ENCODE measurements at places on chromosomes 4 and X.

DNA sequence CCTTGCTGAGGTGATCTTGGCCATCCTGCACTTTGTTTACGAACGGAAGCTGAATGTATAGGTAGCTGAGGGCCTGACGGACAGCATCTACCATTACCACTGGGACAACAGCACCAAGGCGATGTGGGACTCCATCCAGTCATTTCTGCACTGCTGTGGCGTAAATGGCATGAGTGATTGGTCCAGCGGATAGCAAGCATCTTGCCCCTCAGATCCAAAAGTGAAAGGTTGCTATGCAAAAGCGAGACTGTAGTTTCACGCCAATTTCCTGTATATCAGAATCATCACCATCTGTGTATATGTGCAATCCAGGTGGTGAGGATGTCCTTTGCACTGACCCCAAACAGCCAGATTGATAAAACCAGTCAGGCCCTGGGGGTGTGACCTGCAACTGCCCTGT lies 4.2 kb upstream of the PYURF start:
- DNase-seq: no peak

GRCh38 chrX:38574858-38575257 lies 13.5 kb downstream of the TSPAN7 start:
- DNase-seq: no peak

GRCh38 chr4:3310301-3311094 lies 17.7 kb downstream of the RGS12 start:
- DNase-seq: no peak

GRCh38 chr4:1500231-1500965 lies 94.2 kb upstream of the NKX1-1 start:
- DNase-seq: no peak

- peak; percentile 5 for DNase-seq
Observed at GRCh38 chr4:141078871-141079270, 54.4 kb downstream of the RNF150 start.

- DNase-seq: peak; percentile 1
Observed at GRCh38 chr4:131974730-131975129, 1174.4 kb upstream of the PCDH10 start.

DNA sequence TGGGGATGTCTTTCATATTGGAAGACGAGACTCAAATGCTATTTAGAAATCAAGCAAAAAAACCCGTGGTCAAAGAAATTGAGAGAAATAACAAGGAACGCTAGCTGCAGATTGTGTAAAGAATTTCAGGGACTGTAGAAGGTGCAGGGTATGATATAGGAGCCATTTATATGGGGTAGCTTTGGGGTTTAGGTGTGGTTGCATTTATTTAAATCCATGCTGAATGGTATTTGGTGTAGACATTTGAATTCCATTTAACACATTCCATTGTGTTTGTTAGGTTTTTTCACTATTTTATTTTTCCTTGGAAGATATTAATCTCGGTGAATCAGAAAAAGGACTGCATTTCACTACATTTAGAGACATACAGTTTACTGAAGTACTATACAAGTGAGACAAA lies 341.0 kb upstream of the GALNTL6 start:
- DNase-seq: no peak

GRCh38 chrX:153927922-153928760 lies 2.1 kb upstream of the ARHGAP4 start:
- peak; percentile 98 for DNase-seq

- DNase-seq: no peak
Observed at GRCh38 chr4:182616476-182616875, 300.7 kb downstream of the DCTD start.

DNA sequence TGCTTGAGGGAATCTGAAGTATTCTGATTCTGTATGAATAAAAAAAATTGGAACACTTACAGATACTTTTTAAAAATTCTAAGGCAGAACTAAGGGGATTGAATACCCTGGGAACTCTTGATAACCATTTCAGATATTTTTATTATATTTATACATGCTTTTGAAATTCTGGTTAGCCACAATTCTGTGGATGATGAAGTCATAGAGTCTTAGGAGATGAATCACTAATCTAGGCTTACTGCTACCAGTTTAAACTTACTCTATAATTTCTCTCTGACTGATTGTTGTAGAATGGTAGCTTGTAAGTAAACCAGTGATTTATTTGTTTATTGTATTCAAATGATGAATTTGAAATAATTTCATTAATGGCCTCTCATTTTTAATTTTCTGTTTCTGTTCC lies 11.4 kb upstream of the SLAIN2 start:
- DNase-seq: peak; percentile 88

DNA sequence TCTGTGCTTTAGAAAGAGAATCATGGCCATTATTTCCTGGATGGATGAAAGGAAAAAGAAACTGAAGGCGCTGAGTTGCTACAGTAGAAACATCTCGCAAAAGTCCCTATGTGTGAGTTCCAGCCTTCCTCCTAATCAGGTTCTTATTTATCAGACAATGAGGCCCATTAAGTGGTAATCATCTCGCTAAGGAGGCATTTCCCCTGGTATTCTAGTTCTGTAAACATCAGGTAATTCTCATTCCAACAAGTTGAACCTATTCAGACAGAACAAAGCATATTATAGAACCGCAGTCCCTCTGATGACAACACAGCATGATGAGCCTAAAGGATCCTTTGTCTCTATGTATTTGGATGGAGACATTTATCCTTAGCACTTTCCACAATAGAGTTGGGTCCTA lies 205.7 kb upstream of the MAOA start:
- no peak for DNase-seq

- no peak for DNase-seq
Observed at GRCh38 chr4:75702919-75703411, 21.4 kb upstream of the USO1 start.

DNA sequence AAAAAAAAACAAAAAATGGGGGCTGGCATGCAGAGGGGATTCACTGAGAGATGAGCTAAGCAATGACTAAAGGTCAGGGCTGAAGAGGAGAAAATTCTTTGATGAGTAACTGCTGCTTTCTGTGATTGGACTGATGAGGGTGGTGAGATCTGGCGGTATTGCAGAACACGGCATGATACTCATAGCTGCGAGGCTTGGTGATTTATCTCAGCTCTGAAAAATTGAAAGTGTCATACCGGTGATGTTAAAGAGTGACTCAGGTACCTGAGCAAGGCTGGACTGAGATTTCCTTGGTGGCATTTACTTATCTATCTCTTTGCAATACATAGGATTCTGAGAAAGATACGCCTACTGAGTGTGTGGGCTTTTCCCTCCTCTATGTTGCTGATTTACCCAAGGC lies 204.1 kb upstream of the DDX53 start:
- peak; percentile 36 for DNase-seq

GRCh38 chr4:83093060-83093640 lies 21.4 kb downstream of the PLAC8 start:
- DNase-seq: no peak

DNA sequence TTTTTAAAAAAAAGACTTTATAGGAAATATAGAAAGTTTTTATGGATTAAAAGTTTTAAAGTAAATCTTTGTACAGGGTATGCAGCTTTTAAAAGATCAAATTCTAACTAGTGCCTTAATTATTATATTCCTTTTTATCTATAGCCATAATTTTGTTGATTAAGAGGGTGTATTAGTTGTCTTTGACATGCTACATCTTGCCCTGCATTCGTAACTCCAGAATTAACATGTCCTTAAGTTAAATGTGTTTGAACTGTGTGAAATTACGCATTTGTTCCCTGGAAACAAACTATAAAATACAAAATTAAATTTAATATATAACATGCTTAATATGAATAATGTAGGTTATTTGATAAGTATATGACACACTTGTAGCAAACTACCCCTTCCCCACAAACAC lies 66.3 kb downstream of the PTPN13 start:
- DNase-seq: no peak

GRCh38 chr4:80407246-80407645 lies 71.7 kb downstream of the CFAP299 start:
- DNase-seq: peak; percentile 92

- peak; percentile 66 for DNase-seq
Observed at GRCh38 chr4:172758586-172759340, 409.8 kb upstream of the GALNT7 start.

DNA sequence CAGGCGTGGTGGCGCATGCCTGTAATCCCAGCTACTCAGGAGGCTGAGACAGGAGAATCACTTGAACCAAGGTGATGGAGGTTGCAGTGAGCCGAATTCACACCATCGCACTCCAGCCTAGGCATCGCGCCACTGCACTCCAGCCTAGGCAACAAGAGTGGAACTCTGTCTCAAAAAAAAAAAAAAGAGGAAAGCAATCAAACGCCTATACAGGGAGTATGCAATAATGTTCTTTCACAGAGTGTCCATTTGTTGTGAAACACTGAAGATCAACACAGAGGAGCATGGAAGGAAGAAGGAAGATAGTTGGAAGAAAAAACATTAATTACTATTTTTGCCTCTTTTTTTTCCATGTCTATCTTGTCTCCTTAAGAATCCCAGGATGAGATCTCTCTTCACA lies 113.4 kb downstream of the FBXO8 start:
- no peak for DNase-seq

DNA sequence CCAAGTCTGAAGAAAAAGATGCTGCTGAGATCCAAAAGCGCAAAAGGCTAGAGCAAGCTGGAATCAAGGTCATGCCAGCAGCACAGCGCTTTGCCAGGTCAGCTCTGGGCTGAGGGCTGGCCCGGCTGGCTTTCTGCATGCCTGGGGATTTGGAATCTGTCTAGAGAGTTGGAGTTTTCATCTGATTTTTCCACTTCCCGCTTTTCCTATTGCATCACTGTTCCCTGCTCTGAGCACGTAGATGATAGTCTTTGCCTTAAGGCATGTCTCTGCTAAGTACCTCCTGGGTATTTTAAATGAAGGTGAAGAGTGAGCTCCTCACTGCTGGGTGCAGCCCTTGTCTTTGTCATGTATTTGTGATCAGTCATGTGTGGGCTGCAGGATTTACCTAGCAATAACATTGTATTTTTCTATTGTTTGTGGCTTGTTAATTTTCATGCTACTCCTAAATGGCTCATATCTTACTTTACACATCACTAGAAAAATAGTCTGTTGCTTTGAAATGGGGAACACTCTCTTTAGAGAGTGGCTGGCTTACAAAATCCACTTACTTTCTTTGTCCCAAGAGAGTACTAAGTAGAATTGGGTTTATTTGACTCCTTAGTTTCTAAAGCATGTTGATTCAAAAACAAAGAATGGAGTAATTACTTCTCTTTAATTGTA lies 82.8 kb downstream of the LIMCH1 start:
- no peak for DNase-seq

- DNase-seq: no peak
Observed at GRCh38 chr4:106614441-106614840, 245.9 kb upstream of the GIMD1 start.

DNA sequence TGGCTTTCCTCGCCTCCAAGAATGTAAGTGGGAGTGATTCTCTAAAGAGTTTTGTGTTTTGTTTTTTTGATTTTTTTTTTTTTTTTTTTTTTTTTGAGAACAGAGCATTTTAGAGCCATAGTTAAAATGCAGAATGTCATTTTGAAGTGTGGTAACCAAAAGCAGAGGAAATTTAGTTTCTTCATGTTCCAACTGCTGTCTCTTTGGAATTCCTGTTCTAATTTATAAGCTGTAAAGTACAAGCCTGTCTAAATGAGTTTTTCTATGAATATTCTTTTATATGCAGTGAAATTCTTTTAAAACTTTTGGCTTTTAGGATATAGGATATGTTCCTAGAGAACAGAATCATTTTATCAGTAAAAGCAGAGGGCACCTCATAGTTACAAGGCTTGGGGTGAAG lies 74.2 kb downstream of the KIT start:
- DNase-seq: no peak

- peak; percentile 77 for DNase-seq
Observed at GRCh38 chr4:38099908-38100407, 139.8 kb downstream of the PTTG2 start.

- no peak for DNase-seq
Observed at GRCh38 chr4:175106301-175106700, 188.1 kb downstream of the ADAM29 start.

- peak; percentile 96 for DNase-seq
Observed at GRCh38 chr4:170423137-170423536, 333.4 kb upstream of the AADAT start.

- no peak for DNase-seq
Observed at GRCh38 chr4:119039160-119039559, 96.5 kb upstream of the MYOZ2 start.

- DNase-seq: no peak
Observed at GRCh38 chr4:70759627-70760026, 37.9 kb downstream of the RUFY3 start.

DNA sequence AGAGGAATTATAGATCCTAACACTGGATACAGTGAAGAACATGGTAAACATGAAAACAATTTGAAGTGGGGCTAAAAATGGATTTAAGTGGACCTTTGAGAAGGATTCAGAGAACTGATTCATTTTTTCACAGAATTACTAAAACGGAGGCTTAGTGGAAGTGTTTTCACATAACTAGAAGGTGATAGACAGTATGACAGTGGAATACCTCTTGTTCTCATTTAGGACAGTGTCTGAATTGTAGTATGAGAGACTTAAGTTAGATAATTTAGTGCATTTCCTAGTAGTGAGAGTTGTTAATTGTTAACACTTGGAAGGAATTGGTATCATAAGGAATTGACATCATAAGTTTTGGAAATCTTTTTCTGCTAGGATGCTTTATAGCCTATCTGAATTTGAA lies 64.1 kb downstream of the FIP1L1 start:
- DNase-seq: no peak

- DNase-seq: no peak
Observed at GRCh38 chr4:83221897-83222441, 62.6 kb downstream of the COQ2 start.

DNA sequence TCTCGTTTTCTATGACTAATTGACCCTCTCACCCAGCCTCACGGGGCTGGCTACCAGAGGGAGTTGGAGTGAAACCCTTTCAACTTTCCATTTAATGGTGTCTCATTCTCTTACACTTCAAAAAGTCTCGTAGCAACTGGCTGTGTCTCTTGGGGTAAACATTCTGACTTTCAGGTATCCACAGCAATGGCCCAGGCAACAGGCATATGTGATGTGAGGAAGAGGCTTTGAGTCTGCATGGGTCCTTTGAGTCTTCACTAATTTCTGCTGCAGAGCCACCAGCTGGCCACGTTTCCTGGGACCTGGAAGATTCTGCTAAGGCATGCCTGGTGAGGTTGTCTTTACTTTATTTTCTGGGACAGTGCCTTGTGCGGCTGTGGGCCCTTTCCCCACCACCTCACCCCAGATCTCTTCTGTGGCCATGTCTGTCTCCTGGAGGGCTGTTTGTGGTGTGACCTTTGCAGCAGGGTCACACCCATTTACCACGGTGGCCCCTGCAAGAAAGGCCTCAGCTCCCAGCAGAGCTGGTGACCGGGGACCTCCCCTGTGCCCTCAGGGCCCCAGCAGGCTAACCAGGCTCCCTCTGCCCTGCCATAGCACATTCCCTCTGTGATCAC lies 112.5 kb upstream of the FRG1 start:
- DNase-seq: no peak

DNA sequence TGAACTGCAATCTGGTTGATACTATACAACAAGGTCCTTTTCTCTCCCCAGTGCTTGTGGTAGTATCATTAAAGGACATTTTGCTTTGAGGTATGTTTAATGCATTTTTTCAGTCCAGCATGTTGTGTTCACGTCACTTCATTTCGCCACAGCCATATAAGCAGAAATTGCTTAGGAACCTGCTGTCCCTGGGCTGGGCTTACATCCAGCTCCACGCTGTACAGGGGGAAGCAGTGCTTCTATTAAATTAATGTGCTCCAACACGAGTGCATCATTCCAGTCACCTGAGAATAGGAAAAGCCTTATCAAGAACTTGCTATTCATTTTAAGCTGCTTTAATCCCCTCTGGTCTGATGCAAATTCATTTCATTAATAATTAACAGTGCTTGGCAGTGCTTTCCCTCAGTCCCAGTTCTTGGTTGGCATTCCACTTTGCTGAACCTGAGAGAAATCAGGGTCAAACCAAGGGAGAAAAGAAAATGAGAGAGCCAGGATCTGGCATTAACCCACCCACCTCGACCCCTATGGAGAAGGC lies 47.4 kb upstream of the PTCHD1 start:
- DNase-seq: no peak

Data from fibroblast of mammary gland (primary cell).